Effector memory CD4-positive, alpha-beta T cell (primary cell): ENCODE measurements at places on chromosomes 4 and X.

DNA sequence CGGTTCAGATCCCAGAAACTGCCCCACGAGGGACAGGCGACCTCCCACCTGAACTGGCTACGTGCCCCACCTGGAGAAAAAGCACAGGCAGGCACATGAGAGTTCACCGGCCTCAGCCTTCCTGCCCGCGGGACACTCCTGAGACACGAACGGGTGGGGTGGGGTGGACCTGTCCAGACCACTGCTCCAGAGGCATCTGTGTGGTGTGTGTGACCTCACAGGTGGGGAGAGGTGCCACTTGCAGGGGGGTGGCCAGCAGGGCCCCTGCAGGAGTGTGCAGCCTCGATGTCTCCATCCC is 18.5 kb downstream of the NELFA start:
- no peak for DNase-seq

DNA sequence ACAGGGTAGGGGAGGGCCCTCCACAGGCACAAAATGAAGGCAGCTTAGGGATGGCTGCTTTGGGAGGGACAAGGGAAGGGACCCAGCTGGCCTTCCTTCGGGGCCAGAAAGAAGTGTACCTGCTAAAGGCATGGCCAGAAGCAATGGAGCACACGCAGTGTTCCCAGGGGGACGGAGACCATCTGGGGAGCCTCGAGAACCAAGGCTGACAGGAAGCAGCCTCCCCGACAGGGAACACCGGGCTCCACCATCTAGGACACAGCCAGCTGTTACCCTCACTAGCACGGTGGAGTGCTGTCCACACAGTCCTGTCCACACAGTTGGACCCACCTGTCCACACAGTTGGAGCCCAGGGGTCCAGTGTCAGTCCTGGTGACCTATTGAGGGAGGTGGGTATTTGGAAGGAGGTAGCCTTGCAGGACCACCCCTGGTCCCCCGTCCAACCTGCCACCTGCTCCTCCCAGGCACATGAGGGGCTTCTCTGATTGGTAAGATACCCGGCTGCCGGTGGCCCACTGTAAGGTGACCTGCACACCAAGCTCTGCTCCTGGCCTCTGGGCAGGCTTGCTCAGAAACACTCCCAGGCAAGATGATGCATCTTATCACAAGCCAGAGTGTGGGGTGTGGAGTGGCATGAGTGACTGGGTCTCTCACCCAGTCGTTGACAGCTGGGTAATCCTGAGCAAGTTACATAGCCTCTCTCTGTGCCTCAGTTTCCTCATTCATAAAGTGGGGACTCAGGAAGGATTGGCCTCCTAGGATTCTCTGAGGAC is 20.5 kb upstream of the AFAP1 start:
- DNase-seq, result no peak

- peak; percentile 14 for DNase-seq
Observed at GRCh38 chr4:150867148-150867547, 147.9 kb downstream of the LRBA start.

DNA sequence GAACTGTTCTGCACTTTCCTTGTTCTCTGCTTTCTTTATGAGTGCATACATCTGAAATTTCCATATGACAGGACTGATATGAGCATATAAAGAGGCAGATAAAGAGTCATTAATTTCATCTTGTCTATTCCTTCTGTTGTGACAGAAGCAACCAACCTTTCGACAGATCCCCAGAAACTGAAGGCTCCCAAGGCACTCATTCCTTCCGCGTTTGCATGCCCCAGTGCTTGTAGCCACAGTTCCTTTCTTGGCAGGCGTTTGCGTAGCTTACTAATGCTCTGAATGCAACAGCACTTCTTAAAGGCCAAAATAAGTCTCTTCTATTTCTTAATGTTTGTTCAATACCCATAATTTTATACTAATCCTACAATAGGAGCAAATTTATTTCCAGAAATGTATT is 94.0 kb upstream of the TBL1X start:
- no peak for DNase-seq

DNA sequence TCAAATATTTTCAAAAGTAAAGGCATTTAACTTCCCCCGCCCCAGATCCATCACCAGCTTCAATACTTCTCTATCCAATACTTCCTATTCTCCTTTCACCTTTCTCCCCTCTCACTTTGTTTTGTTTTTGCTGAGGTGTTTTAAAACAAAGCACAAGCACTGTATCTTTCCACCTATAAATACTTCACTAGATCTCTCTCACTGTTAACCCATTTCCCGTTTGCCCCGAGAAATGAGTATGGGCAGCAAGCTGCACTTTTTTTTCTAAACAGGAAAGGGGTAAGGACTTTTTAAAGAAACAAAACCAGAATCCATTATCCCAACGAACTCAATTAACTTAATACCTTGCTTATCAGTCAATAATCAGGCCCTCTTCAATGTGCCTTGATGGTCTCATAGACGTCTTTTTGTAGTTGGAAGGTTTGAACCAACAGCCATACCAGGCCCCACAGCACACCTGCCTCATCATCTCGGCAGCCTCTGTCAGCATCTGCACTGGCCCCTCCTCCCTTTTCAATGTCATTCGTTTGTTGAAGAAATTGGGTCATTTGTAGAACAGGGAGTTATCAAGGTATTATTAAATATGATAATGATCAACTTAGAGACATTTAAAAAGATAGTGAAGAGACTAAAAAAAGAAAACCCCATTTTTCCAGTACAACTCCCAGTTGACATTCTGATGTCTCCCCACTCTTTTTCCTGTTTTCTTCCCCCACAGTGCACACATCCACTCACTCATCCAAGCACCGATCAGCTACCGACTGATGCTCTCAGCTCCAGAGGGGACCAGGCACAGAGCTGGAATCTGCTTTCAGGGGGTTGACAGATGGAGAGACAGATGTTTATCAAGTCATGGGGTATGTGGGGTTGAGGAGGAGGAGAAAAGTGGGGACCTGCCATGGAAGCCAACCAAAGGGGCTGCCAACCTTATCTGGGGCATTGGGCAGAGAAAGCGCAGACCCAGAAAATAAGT is 25.8 kb downstream of the CRMP1 start:
- DNase-seq, result no peak

DNA sequence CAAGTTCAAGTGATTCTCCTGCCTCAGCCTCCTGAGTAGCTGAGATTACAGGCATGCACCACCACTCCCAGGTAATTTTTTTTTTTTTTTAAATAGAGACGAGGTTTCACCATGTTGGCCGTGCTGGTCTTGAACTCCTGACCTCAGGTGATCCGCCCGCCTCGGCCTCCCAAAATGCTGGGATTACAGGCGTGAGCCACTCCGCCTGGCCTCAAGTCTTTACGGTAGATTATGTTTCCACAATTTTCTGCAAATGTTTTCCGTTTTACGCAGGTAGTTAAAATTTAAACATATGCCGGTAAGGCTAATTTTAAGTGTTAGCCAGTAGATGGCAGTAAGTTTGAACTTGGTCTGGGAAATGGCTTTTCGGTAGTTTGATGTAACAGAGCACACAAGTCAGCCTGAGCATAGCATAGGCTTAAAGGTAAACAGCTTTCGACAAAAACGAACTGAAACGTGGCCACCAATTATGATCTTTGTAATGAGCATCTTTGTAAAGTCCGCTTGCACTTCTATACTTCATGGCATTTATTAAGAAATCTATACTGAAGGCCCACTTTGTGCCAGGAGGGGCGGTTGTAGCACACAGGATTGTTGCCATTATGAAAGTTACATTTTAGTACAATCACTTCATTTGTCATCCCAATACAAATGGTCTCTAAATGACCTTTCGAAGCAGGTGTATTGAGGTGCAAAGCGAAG is 31.1 kb downstream of the CCKAR start:
- no peak for DNase-seq

DNA sequence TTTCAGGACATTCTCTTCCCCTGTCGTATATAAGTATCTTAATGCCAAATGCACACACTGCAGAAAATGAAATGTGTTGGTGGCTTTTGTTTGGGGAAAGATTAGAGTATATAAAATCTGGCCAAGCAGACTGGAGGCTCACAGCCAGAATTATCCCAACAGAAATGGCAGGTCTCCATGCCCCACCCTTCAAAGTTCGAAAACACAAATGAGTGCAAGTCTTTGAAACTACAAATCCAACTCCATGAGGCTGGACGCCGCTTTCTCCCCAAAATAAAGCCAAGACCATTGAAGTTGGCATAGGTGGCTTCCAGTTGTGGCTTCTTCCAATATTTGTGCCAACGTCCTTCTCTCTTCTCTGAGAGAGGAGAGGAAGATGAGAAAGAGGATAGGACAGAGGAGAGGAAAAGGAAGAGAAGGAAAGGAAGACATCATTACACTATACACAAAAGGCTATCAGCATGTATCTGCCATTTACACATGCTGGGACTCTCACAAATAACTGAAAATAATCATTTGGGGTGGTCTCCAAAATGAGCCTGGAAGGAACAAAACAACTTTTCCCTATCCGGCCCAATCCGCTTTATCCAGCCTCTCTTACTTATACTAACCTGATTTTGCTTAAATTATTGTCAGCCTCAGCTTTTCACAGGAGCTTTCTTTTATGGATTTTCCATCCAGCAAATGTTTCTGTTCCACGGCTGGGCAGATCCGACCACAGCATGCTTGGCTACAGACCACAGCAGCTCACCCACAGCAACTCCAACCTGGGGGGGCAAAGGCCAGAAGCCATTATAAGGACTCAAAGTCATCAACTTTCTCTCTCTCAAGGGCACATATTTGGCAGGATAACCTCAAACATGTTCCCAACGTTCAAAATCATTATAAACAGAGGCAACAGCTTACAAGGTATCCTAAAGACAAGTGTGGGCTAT is 71.7 kb downstream of the APBB2 start:
- no peak for DNase-seq

DNA sequence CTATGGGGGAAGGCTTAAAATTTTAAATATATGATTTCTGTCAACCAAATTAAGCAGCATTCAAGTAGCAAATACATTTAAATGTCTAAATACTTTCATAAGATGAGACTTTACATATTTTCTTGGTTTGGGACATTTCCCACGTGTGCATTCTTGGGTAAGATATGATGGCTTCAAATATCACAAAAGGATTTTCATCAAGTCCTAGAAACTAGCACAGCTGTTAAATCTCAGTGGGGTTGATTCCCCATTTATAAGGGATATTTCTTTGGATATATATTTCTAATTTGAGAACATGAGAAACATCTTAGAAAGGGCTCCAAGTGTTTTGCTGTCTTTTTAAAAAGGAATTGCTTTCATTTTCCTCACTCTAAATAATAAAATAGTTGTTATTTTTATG is 90.2 kb downstream of the P2RY10 start:
- DNase-seq, result no peak

DNA sequence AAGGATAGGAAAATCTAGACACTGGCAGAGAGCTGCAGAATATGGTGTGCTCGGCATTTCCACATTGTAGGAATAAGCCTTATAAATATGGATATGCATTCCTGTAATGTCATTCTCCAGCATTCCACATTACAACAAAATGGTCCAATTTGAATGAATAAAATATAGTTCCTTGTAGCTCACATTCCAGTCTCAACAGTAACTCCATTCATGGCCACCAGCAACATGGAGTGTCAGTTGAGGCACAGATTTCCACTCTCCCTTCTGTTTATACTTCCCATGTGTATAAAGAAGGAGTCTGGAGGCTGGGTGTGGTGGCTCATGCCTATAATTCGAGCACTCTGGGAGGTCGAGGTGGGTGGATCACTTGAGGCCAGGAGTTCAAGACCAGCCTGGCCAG is 84.5 kb downstream of the AASDH start:
- DNase-seq, result no peak

DNA sequence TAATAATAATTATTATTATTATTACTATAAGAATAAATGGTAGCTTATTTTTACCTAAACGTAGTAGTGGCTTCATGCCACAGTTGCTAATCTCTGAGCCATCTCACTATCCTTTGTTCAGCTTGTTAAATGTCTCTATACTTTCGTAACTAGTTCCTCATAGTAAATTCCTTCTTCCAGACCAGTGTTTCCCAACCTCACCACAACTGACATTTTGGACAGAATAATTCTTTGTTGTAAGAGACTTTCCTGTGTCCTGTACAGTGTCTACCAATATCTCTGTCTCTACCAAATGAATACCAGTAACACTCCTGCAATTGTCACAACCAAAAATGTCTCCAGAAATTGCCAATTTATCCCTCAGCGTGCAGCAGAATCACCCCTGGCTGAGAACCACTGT is 1040.9 kb downstream of the DMD start:
- no peak for DNase-seq

GRCh38 chr4:55468724-55469123 is 73.0 kb downstream of the TMEM165 start:
- DNase-seq, result no peak

DNA sequence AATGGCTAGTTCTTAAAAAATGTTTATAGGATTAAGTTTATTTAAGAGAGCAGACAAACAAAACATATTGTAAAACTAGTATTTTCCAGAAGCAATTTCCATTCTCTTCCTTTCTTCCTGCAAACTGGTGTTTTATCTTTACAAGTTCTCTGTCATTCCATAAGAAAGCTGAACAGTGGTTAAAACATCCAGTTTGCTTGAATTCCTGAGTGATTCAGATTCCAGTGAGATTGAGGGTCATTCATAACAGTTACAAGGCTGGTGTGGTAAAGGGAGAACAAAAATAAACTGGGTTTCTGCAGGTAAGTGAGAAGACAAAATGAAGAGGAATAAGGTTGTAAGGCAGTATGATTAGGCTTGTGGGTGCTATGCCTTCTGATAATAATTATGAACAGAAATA is 544.8 kb upstream of the DIPK2B start:
- no peak for DNase-seq

GRCh38 chrX:69158166-69158980 is 6.9 kb downstream of the PJA1 start:
- DNase-seq, result no peak

DNA sequence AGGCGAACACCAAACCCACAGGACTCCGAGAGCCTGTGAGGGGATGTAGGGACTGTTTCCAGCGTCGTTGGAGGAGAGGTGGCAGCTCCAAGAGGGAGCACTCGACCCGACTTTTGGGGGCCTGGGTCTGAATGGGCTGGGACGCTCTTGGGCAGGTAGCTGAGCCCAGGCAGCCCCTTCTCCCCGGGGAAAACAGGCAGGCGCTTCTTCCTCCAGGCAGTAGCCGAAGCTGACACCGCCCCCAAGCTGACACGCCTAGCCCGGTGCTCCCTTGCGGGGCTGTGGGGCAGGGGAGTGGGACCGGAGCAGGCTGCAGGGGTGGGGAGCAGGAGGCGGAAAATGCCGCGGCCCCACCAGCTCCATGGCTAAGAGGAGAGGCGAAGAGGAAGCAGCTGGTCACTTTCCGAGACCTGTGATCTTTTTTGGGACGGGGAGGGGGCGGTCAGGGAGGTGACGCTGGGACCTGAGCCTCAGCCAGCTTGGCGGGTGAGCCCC is 4.2 kb downstream of the NKX1-1 start:
- no peak for DNase-seq
